ENCODE measurements at places on chromosomes 11 and 22.

DNA sequence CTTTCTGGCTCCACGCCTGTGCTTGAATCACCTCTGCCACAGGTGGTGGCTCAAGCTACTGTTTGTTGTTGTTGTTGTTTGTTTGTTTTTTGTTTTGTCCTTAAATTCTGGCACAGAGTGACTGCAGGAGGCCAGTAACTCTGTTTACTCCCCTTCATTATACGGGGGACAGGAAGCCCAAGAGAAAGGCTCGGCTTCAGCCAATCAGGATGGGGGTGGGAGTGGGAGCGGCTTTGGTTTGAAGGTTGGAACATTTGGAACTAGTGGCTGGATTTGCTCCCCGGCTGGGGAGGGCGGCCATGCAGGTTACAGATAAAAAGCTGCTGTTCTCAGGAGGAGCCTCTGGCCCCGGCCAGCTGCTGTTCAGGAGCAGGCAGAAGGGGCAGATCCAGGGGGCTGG, 19.7 kb upstream of the CABP2 start:
- no peak for DNase-seq

GRCh38 chr22:30192427-30192826, 54.1 kb downstream of the LIF start:
- no peak for DNase-seq

- DNase-seq, result no peak
Observed at GRCh38 chr22:27513021-27513420, 288.5 kb downstream of the MN1 start.

DNA sequence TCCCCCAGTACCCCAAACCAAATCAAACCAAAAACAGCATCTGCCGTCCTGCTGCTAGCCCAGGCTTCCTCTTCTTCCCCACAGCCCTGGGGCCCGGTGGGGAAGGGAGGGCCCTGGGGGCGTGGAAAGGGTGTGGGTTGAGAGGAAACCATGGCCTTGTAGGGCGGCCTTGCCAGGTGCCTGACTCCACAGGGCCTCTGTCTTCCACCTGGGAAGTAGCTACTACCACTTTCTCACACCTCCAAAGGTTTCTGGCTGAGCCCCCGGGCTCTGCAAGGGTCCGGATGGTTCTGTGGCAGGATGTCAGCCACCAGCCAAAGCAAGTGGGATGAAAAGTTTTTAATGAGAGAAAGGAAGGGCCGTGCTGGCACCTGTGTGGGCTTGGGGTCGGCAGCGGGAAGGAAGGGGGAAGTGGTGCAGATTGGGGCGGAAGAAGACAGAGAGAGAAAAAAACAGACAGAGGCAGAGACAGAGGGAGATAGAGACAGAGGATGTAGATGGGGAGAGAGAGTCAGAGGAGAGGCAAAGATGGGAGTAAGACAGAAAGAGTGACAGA, 10.5 kb downstream of the TPST2 start:
- DNase-seq, result no peak

DNA sequence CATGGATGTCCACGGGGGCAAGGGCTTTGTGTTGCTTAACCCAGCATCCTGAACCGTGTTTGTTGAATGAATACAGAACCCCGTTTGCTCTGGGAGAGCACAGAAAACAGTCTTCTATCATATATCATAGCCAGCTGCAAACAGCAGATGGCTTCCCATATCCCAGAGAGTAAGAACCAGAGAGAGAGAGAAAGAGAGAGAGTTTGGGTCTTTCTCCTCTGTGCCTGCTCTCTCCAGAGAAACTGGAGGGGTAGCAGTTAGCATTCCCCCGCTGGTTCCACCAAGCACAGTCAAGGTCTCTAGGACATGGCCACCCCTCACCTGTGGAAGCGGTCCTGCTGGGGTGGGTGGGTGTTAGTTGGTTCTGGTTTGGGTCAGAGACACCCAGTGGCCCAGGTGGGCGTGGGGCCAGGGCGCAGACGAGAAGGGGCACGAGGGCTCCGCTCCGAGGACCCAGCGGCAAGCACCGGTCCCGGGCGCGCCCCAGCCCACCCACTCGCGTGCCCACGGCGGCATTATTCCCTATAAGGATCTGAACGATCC, 440 bp upstream of the TIMP3 start:
- DNase-seq, result no peak

DNA sequence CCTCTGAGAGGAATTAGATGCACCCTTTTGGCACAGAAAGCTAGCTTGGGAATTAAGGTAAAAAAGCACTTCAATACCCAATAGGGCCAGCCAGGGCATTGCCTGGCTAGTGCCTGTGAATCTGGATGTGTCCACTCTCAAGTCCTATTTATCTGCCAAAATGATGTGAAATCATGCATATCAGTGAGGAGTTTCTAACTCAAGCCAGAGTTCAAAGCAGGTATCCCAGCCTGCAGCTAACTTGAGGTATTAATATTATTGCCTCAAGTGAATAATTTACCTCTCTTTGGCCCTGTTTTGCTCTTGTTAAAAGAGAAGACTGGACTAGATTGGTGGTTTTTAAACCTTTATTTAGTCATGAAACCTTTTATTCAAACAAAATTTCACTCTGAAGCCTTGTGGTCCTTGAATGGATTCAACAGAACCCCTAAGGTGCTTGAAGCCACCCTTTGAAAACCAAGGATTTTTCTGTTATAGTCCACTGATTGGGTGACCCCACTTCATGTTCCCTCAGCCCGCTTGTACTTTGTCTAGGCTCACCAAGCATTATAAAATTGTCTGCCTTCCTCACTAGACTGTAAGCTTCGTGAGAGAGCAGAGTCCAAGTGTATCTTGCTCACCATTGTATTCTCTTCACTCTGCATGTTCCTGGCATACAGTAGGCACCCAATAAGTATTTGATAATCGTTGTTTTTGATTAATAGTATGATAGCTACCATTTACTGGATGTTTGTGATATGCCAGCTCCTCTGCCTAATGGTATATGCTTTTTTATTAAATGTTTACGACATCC, 4.5 kb downstream of the RNF121 start:
- DNase-seq, result no peak

GRCh38 chr11:64848826-64849597, 4.6 kb upstream of the CDC42BPG start:
- no peak for DNase-seq

DNA sequence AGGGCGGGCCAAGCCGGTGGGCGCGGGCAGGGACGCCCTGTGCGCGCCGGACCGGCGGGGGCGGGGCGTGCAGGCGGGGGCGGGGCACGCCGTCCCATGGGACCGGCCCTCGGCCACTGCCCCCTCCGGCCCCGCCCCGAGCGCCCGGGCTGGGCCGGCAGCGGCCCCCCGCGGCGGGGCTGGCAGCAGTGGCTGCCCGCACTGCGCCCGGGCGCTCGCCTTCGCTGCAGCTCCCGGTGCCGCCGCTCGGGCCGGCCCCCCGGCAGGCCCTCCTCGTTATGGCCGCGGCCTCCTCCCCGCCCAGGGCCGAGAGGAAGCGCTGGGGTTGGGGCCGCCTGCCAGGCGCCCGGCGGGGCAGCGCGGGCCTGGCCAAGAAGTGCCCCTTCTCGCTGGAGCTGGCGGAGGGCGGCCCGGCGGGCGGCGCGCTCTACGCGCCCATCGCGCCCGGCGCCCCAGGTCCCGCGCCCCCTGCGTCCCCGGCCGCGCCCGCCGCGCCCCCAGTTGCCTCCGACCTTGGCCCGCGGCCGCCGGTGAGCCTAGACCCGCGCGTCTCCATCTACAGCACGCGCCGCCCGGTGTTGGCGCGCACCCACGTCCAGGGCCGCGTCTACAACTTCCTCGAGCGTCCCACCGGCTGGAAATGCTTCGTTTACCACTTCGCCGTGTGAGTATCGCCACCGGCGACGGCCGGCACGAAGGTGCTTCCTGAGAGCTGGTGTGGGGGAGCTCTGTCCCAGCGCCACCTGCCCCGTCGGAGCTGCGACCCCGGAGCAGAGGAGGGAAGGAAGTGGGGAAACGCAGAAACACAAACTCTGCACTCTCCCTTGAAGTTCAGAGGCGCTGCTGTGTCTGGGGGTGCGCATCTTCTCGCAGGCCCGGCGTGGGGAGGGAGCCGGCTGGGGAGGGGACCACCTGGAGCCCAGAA, at the start of gene KCNQ1:
Gene KCNQ1 (plus strand): TSS at position 188 of the 925 bp plus-strand sequence. CDS start 91 bp downstream, at position 279.
- DNase-seq, result peak; percentile 17

DNA sequence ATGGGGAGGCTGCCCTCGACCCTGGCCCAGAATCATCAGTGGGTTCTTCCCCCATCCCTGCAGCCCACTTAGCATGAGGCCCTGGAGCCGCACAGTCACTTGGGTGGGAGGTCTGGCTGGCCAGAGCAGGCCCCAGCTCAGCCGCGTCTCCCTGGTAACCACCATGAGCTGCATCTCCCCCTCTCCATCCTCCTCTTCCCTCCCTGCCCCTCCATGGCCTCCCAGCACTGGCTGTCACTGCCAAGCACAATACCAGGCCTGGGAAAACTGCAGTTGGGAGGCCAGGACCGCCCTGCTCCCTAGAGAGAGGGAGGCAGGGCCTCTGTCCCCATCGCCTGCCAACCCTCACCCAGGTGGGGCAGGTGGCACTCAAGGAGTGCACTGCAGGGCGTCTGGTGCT, 8.0 kb downstream of the CSDC2 start:
- no peak for DNase-seq

DNA sequence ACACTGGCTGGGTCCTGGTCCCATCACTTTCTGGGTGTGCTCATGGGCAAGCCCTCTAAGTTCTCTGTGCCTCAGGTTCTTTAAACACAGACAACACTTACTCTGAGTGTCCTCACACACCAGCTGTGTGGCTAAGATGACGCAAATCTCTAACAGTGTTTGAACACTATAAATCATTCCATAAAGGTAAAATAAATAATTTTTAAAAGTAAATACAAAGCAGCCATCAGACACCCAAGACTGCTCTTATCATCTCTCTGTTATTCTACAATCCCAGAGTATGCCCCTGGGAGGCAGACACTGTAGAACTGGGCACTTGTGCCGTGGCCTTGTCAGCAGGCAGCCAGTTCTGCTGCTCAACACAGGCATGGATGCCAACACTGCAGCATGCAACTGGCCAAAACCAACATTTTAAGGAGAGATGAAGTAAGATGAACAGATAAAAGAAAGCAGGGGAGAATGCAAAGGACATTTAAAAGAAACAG, 56.8 kb downstream of the RPL27A start:
- DNase-seq, result no peak

- no peak for DNase-seq
Observed at GRCh38 chr11:107014871-107015270, 3.4 kb downstream of the GUCY1A2 start.

DNA sequence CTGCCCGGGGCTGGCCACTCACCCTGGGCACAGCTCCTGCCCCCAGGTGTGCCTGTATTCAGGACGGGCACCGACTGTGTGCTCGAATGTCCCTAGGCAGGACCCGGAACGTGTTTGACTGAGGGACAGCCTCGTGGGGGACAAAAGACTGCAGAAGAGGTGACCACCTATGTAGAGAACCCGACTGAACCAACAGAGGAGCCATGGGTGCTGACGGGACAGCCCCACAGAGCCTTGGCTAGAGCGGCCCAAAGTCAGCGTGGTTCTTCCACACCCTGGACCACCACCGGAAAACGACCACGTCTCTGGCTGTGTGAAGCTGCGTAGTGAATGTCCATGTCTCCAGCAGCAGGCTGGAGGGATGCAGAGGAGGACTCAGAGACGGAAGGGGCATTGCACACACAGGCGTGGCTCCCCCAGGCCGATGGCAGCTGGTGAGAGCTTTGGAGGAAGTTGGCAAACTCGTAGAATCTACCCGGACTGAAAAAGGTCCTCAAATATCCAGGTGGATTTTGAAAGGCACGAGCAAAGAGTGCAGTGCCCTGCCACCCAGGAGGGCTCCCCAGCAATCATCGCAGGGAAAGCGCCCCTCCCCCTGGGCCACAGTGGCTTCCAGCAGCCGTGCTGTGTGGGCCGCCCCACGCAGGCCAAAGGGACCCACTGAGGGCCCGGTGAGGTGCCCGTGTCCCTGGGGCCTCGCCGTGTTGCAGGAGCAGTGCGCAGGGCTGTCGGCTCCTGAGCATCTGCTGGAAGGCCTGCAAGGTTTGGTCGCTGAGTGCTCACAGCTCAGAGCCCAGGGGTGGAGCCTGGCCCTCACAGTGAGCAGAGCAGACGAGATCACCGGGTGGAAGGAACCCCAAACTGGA, 17.5 kb upstream of the MUC5B start:
- DNase-seq, result no peak

DNA sequence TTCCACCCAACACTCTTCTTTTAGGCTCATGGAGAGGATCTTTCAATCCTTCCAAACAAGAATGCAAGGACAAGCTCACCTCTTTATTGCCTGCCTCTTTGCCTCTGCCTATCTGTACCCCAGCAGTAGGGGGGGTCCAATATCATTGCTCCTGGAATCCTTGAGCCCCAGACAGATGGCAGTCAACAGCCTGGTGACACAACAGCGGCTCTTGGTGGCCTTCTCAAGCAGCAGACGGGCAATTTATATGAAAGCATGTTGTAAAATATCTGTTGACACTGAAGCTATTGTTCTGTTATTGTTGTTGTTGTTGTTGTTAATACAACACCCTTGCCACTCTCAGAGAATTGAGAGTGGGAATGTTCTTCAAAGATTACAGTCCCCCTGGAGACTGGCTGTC, 480.0 kb upstream of the CADM1 start:
- DNase-seq, result no peak

GRCh38 chr11:8329847-8330361, 66.2 kb upstream of the LMO1 start:
- DNase-seq, result no peak

GRCh38 chr11:129331871-129332274, 43.8 kb upstream of the BARX2 start:
- peak; percentile 68 for DNase-seq

DNA sequence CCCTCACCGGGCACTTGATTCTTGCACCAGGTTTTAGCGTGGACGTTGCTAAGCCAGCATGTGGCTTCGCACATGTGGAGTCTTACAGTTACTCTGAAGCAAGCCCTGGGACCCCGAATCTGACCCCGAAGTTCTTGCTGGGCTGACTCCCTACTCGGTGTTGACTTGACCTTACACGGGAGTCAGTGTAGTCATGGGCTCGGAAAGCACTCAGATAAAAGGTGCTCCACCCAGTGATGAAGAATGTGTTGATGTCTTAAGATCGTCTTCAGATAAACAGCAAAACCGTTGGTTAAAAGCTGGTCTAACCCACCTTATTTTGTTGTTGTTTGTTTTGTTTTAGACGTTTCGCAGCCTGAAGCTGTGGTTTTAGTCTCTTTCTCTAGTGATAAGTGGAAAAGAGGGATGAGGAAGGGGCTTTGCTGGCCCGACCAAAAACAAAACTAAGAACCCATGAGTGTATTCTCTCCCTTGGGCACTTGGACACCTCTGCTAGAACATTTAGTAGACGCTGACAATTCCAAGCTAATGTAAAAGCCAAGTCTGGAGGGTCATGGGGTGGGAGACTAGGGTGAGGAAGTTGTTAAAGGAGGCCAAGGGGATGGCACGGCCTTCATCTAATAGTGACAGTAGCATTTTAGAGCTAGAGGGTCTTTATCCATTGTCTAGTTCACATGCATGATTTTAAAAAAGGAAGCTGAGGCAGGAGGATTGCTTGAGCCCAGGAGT, 69.9 kb downstream of the BCR start:
- no peak for DNase-seq

GRCh38 chr22:19717691-19718455, 3.6 kb downstream of the SEPTIN5 start:
- DNase-seq, result peak; percentile 90

- DNase-seq, result no peak
Observed at GRCh38 chr11:497565-498296, 9.3 kb downstream of the RNH1 start.

GRCh38 chr11:40188848-40189247, 1270.6 kb downstream of the LRRC4C start:
- DNase-seq, result no peak
